ENCODE measurements at places on chromosomes 2 and 18.

- no peak for DNase-seq
Measured at GRCh38 chr2:176484838-176485237, 215.6 kb downstream of the MTX2 start.

DNA sequence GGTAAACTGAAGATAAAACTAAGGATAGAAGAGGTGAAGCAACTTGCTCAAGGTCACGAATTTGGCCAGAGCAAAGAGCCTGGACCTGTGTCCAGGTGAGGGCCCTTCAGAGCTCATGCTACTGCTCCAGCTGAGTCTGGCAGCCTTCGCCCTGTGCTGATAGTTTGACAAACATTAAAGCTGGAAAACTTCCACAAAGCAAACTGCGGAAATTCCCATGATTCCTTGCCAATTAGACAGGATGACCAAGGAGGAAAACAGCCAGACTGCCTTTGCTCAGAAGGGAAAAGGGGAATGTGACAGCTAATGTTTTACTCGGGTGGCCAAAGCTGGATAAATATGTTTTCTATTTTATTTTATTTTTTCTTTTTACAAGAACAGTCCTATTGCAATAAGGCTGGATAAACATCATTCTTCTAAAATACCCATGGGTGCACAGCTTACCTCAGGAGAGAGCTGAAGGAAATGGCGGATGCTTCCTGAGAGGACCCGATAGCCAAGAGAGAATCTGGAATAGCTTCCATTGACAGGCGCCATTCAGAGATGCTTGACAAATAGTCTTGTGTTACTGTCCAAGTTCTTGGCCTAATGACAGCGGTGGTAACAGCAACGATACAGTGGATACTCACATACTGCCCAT, 5.3 kb upstream of the CTAGE1 start:
- DNase-seq: no peak

DNA sequence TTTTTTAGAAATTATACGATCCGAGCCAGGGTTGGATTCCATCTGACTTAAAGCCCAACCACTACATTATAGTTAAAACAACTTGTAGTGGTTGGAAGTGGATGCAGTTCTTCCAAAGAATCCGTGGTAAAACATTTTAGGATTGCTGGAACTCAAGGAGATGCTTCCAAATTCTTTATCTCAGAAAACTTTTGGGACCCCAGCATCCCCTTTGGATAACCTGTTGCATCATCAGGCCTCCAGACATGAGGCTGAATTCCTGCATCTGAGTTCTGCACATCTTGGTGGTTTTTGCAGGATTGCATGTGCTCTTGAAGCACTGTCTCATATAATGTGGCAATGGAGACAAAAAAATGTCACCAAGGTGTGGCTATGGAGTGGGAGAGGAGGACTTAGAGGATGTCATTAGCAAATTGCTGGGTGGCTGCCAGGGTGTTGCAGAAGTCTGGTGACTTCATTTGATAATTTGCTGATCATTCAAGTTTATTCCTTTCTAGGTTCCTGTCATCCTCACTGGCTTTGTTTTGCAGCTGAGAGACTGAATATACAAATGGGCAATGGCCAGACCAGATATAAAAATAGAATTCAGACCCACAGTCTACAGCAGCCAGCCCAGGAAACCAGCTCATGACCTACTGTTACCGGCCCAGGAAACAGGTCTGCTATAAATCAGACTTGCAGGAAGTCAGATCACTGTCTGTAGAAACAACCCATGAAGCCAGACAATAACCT, 207.7 kb downstream of the BCL2 start:
- DNase-seq: no peak

GRCh38 chr18:48990481-48991318, 39.9 kb upstream of the SMAD7 start:
- DNase-seq: no peak

DNA sequence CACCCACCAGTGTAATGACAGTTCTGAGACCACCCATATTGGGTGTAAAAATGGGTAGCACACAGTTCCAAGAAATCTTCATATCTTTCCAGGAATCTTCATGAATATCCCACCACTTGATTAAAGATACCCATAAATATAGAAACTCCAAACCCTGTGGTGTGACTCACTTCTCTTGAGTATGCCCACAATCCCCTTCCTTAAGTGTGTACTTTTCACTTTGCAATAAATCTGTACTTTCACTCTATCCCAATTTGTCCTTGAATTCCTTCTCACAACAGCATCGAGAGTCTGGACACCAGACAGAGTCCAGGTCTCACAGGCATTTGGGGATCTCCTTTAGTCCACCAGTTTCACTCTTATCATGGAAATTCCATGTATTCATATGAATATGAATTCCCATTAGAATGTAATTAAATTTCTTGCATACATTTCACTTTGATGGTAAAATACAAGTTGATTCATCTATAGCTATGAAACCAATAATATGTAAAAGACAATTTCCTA, 287.0 kb upstream of the SESTD1 start:
- DNase-seq: no peak

GRCh38 chr2:234162861-234163260, 112.4 kb downstream of the SPP2 start:
- no peak for DNase-seq

DNA sequence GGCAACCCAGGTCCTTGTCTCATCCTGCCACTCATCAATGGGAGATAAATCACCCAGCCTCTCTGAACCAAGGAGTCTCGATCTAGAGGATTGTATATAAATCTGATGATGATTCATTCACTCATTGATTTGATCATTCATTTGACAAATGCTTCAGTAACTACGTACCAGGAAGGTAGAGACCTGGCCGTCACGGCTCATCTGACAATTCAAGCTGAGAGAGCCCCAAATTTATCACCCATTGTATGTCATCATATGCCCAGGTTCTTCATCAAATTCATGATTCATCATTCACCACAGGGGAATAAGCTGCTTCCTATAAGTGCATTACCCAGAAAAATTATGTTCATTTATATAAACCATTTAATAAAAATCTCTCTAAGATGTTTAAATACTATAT, 116.9 kb downstream of the FAM161A start:
- DNase-seq: no peak

- no peak for DNase-seq
Measured at GRCh38 chr2:172372436-172372835, 55.0 kb upstream of the ITGA6 start.

DNA sequence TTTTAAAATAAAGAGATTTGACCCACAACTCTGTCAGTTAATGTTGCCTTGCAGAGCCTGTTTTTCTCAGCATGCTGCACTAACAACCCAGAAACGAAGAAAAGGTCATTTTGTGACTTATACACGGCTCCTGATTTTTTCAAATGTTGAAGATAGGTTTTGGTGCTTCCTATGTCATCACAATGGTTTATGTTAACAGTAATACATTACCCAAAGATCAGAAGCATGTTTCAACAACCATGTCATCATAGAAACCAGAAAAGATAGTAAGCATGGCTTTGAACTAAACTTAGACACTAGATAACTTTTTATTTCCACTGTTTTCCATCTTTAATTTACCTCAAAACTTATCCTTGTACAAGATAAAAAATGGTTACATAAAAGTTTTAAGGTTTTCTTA, 10.1 kb downstream of the BAZ2B start:
- no peak for DNase-seq

DNA sequence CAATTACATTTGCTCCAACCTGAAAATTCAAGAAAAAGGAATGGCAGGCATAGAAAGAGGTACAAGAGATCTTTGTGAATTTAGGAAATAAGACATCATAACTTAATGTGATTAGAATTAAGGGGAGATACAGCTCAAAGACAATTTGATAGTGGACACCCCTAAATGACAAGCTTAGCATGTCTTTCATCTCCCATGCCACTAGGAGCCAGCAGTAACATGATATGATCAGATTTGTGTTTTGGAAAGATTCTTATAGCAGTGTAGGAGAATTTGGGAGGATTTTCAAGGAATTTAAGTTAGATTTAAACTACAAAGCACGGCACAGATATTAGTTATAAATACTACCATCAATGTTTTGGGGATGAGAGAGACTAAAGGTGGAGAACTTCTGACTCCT, 340.8 kb downstream of the RDH14 start:
- DNase-seq: no peak

GRCh38 chr2:238106339-238106697, 6.2 kb downstream of the ESPNL start:
- DNase-seq: no peak

- DNase-seq: no peak
Measured at GRCh38 chr18:9866627-9867026, 19.1 kb upstream of the TXNDC2 start.

DNA sequence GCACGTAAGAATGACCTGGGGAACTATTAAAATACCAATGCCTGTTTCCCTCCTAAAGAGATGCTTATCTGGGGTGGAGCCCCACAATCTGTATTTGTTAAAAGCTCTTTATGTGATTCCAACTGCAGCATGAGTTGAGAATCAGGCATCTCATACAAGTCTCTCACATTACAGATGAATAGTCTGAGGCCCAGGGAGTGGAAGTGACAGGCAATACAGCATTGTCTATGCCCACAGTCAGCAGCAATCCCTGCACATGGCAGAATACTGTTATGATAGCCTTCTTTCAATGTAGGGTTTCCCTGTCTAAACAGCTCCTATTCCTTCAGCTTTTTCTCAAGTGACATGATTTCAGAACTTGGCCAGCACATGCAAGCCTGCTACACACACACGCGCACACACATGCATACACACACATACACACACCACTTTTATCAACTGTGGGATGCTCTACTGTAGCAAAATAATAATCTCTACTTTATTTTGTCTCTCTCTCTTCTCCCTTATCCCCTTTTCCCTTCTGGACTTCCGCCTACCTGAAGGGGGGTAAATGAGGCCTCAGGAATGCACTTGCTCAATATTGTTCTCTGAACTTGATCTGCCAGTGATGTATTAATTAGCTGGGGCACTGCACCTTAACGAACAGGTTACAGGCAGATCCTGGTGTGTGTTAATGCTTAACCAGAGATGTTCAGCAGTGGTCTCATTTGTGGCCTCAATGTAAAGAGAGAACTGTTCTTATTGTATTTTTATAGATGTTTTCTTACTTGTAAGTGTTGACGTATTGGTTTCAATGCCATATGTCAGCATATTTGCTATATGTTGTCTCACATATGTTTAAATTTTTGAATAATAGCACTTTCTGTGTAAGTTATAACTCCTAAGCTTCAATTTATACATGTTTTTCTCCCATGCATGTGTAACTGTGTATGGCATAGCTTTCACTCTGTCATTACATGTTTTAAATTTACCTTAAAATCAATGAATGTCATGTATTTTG, 116.0 kb downstream of the SETBP1 start:
- DNase-seq: no peak

DNA sequence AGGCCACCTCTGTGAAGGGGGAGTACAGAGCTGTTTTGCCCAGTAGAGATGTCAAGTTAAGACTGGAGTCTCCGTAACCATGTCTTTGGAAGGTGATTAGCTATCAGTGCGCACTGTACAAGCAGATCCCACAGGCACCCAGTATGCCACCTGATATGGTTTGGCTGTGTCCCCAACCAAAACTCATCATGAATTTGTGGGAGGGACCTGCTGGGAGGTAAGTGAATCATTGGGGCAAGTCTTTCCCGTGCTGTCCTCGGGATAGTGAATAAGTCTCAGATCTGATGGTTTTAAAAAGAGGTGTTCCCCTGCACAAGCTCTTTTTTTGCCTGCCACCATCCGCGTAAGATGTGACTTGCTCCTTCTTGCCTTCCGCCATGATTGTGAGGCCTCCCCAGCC, 90.2 kb downstream of the ACTR2 start:
- DNase-seq: no peak

GRCh38 chr2:114699423-114699944, 257.0 kb downstream of the DPP10 start:
- DNase-seq: no peak

DNA sequence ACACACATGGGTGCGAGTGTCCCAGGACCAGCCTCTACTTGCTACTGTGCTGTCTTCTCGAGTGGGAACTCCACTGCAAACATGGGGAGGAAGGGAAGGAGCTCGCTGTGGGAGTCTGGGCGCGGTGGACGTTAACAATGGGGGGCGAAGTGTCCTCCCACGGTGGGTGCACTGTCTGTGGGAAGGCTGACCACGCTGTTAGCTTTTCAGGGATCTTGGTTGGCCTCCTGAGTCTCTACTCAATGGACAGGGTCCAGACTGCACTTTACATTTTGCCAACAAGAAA, 146.7 kb downstream of the MBP start:
- no peak for DNase-seq

- DNase-seq: no peak
Measured at GRCh38 chr2:58922245-58922644, 681.1 kb upstream of the FANCL start.

DNA sequence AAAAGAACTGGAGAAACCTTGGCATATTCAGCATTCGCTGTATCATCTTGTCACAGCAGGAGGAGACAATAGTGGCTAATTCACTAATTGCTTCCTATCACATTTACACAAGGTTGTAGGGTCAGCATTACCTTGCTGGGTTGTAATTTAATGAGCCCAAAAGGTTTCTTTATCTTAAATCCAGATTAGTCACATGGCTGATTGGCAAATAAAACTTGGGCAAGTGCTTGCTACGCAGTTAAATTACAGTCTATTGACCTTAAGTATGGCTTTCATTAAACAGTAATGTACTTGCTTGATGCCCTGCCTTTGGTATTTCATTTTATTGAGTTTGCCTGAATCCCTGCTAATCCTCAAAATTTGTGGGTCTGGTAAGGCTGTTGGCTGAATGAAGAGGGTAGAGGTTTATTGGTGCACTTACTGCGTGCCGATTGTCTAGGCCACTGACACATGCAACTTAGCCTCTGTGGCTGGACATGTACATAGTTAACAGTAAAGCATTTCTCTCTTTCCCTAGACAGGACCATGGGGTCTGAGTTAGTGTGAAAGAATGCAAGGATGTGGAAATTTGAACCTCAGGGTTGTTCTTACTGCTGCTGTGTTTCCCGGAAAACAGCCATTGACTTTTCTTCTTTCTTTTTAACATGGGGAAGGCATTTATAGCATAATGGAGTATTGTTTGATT, 34.3 kb downstream of the FMNL2 start:
- DNase-seq: no peak

- no peak for DNase-seq
Measured at GRCh38 chr2:119939915-119940314, 73.0 kb upstream of the EPB41L5 start.

GRCh38 chr2:32755666-32756065, 127.8 kb downstream of the TTC27 start:
- no peak for DNase-seq

Data from activated CD8-positive, alpha-beta memory T cell treated with anti-CD3 and anti-CD28 coated beads for 1 hour (primary cell).